RCC 7860 (cell line): ENCODE measurements at places on chromosomes 1 and 21.

- DNase-seq = peak; percentile 17
These were observed 22.6 kb downstream of the CASP9 start for GRCh38 chr1:15501208-15502032.

- DNase-seq = no peak
These were observed 8.4 kb downstream of the C1orf226 start for GRCh38 chr1:162389971-162390370.

DNA sequence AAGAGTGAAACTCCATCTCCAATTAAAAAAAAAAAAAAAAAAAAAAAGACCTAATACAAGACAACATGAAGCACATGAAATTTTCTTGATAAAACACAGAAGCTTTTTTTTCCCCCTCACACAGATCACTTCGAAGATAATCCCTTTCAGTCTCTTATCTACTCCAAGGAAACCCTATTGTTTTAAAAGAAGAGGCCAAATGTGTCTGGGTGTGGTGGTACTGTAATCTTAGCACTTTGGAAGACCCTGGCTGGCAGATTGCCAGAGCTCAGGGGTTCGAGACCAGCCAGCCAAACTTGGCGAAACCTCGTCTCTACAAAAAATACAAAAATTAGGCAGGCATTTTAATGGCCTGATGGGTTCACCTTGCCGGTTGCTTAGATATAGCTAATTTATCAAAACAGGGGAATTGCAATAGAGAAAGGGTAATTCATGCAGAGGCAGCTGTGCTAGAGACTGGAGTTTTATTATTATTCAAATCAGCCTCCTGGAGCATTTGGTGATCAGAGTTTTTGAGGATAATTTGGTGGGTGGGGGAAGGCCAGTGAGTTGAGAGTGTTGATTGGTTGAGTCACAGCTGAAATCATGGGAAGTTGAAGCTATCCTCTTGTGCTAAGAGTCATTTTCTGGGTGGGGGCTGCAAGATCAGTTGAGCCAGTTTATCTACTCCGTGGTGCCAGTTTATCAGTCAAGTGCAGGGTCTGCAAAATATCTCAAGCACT lies 62.5 kb downstream of the SLC16A1 start:
- DNase-seq = no peak

GRCh38 chr1:98030483-98030882 lies 109.6 kb upstream of the DPYD start:
- peak; percentile 45 for DNase-seq

- no peak for DNase-seq
These were observed 3.4 kb upstream of the LEFTY2 start for GRCh38 chr1:225944387-225944786.

- no peak for DNase-seq
These were observed 13.8 kb upstream of the HMGN1 start for GRCh38 chr21:39362733-39363132.

DNA sequence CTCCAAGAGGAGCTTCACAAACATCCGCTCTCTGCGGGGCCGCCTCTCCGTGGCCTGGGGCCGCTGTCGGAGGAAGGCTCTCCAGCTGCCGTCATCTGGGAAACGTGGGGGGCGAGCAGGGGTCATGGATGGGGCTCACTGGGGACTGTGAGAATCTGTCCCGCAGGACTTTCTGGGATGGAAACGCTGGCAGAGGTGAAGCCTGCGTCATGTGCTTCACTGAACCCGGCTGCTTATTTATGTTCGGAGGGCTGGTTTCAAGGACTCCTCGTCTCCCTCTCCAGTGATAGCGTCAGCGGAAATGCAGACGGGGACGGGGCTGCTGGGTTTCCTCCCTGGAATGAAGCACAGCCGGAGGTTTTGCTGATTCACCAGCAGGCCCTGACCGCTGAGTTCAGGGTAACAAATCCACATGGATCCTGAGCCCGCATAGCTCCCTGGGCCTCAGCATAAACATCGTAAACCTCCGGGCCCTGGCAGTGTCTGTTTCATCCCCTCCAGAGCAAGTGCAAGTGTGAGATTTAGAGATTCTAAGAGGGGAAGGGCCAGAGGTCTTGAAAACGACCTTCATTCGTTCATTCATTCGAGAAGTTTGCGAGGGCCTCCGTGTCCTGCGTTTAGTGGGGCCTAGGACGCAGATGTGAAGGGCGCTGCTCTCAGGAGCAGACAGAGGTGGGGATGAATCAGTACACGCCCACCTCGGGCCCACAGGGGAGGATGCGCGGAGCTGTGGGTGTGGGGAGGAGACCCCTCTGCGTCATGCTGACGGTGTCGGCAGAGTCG lies 7.0 kb upstream of the POFUT2 start:
- peak; percentile 42 for DNase-seq

DNA sequence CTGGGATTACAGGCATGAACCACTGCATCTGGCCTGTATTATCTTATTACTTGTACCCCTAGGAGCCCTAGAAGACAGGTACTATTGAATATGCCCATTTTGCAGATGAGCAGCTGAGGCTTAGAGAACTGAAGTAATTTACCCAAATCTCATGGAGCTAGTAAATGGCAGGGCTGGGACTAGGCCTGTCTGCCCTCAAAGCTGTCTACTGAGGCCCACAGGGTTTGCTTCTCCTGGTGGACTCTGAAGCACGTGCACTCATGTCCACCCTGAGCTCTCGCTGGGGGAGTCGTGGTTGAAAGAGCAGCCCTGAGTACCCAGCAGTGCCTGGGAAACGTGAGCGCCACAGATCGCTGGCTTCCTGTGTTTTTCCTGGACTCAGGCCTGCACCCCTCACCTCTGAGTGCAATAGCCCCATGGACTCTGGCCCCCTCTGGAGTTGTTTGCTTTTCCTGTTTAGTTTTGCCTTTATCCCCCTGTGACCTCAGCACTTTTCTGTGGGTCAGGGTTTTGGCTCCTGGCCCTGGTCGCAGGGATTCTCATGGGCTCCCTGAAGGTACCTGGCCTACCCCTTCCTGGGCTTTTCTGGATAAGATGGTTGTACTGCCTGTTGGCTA lies 52.4 kb downstream of the ARHGEF10L start:
- peak; percentile 14 for DNase-seq

GRCh38 chr1:225697428-225697827 lies 44.5 kb upstream of the ENAH start:
- DNase-seq = no peak

DNA sequence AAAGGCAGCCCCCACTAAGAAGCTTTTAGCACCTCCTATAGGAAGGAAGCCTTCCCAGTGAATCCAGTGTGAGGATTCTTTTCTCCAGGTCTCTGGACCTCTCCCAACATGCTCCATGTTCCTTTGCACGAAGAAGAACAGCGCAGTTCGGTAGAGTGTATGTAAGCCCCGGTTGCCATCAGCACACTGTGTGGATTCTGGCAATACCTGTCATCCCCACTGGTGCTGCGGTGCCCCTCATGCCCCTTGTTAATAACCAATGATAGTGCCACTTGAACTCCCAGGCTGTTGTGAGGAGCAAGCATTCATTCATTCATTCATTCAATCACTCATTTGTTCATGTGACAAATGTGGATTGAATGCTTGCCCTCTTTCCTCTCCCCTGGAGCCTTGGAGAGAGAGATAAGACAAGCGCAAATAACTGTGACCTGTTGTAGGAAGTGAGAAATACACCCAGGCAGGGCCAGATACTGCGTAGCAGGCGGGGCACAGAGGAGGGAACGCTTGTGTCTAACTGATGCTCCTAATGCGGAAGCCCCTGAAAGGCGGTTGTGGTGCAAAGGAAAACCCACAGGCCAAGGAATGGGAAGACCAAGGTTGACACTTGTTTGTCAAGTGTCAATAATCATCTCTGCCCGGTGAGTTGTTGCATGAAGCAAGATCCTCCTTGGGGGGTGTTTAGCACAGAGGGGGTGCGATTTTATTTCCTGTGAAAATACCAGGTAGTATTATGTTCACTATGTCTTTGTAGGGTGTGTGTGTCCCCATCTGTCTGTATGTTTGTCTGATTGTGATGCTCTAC lies 9.8 kb downstream of the LGR6 start:
- DNase-seq = no peak

DNA sequence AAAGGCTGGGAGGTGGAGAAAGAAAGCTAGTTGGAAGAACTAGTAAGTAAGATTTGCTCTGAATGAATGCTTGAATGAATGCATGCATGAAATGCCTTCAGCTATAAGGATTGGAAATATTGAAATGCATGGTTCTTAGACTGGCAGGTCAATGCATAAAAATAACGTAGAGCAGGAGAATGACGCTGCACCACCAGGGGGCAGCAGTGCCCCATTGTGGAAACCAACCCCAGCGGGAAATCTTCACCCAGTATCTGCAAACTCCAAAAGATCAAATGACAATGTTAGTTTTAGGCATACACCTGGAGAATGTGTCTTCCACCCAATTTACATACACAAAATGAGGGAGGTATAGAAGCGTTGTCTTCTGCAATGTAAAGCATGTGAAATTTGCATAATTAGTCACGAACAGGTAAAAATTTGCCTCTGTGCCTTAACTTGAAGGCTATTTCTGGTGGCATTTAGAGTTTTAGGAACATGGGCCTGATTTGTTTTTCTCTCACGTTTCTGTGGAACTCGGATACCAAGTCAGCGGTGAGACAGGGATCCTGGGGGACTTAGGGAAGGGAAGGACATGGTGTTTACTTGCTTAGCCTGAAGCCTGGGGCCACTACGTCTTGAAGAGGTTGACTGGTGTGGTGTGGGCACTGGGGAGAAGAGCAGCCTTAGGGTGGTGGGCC lies 78.6 kb downstream of the HHAT start:
- peak; percentile 59 for DNase-seq

DNA sequence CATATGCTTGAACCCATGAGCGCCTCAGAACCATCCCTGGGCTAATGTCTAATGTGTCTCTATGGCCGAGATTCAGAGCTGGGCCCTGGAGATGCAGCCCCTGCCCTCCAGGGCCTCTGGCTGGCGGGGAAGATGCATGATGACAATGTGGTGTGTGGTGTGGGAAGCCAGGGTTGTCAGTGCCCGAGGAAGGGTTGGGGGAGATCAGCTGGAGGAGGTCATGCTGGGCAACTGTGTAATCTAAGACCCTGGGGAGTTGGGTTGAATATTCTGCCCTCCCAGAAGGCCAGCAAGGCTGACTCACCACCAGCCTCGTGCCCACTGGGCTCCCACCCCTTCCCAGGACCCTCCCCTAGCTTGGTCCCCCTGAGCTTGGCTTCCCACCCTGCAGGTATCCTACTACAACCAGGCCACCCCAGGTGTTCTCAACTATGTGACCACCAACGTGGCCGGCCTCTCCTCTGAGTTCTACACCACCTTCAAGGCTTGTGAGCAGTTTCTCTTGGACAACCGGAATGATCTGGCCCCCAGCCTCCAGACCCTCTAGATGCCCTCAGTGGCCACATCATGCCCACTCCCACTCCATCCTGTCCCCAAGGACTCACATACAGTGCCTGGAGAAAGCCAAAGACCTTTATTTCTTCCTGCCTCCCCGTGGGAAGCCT lies 14.6 kb downstream of the FAM151A start:
- no peak for DNase-seq

GRCh38 chr1:165284454-165284853 lies 72.1 kb downstream of the LMX1A start:
- no peak for DNase-seq
